ENCODE measurements at places on chromosomes 5 and 9.

DNA sequence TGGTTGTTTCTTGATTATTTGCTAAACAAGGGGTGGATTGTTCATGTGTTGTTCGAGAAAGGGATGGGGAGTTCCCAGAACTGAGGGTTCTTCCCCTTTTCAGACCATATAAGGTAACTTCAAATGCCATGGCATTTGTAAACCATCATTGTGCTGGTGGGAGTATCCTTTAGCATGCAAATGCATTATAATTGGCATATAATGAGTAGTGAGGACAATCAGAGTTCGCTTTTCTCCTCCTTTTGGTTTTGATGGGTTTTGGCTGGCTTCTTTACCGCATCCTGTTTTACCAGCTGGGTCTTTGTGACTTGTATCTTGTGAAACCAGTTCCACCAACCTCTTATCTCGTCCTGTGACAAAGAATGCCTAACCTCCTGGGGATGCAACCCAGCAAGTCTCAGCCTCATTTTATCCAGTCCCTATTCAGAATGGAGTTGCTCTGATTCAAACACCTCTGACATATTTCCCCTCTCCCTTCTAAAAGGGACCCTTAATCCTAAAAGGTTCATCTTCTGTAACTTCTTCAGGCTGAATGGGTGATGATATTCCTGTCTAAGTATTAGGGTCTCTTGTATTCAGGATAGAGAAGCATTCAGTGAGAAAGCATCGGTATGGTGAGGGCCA, 8.7 kb upstream of the FBN2 start:
- DNase-seq, result no peak

- no peak for DNase-seq
Observed at GRCh38 chr9:121529237-121529987, 29.8 kb upstream of the GGTA1 start.

DNA sequence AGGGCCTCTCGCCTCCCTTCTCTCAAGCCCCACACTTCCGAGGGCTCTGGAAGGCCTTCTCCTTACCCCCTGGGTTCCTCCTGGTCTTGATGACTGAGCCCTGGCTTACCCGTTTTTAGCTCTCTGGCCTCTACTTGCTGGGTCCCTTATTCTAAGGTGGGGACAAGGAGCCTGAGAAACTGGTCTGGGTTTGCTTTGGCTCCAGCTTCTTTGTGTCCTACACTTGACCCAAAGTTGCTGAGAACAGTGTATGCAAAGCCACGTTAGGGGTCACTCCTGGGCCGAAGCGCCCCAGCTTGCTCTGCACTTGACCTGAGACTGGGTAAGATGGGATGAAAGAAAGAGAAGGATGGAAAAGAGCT, 788 bp downstream of the ZNF346 start:
- no peak for DNase-seq

- no peak for DNase-seq
Observed at GRCh38 chr5:172336264-172336663, 52.7 kb upstream of the UBTD2 start.

DNA sequence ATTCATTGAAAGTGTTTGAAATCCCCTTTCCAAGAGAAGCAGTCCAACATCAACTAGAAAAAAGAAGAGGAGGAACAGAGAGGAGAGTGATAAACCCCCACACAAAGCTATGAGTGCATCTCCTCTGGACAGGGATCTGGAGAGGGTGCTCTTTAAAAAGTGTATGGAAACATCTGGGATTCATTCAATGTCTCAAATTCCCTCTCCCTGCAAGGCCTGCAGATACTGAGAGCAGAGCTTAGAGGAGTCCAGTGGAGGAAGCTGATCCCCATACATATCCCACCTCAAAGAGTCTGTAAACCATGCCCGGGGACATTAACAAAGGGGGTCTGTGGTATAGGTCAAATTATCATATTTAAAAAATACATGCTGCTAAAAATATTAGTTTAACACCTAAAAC, 2.2 kb downstream of the SPOCK1 start:
- DNase-seq, result no peak

DNA sequence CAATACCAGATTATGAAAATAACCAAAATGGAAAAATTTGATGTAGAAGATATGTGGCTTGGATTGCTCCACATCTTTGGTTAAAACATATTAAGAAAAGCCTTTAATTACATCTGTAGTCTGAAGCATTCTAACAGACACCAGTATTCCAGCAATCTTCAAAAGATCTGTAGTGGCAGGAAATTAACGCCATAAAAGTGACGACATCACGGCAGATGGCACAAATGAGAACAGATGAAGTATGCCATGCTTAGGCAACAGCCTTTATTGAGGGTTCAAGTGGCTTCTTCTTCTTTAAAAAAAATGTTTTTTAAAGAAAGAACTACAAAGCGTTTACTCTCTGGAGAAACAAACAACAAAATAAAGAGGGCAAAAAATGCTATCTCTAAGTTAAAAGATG, 164.2 kb downstream of the MEF2C start:
- DNase-seq, result no peak

GRCh38 chr5:86403190-86403589, 214.6 kb upstream of the COX7C start:
- DNase-seq, result no peak

DNA sequence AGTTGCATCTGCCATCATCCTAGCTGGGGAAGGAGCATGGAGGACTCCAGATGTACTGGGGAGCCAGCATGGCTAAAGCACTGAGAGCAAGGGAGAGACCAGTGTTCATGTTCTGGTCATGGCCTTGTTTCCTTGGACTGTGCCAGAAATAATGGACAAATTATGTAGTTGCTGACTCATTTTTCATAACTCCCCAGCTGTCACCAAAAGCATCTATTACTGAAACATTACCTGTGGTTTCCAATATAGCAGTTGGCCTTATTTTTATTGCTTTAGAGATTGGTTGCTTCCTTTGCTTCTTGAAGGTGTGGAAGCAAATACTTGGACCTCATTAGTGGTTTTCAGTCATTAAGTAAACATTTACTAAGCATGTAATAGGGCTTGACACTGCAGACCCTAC, 11.3 kb downstream of the RALGPS1 start:
- DNase-seq, result no peak

Data from activated naive CD4-positive, alpha-beta T cell treated with anti-CD3 and anti-CD28 coated beads, Interleukin-2, amount 50 U/mL, for 16 hours (primary cell).